Stimulated activated effector memory CD8-positive, alpha-beta T cell treated with anti-CD3 and anti-CD28 coated beads, Interleukin-12 subunit alpha, Interleukin-12 subunit beta, amount 100 ng/mL, for 72 hours (primary cell): ENCODE measurements at places on chromosomes 7 and 10.

GRCh38 chr10:49288341-49289065 lies 10.5 kb upstream of the C10orf71 start:
- no peak for DNase-seq

GRCh38 chr7:108094346-108094745 lies 35.8 kb downstream of the LAMB4 start:
- DNase-seq: no peak

GRCh38 chr7:13742126-13742525 lies 247.3 kb downstream of the ETV1 start:
- no peak for DNase-seq

DNA sequence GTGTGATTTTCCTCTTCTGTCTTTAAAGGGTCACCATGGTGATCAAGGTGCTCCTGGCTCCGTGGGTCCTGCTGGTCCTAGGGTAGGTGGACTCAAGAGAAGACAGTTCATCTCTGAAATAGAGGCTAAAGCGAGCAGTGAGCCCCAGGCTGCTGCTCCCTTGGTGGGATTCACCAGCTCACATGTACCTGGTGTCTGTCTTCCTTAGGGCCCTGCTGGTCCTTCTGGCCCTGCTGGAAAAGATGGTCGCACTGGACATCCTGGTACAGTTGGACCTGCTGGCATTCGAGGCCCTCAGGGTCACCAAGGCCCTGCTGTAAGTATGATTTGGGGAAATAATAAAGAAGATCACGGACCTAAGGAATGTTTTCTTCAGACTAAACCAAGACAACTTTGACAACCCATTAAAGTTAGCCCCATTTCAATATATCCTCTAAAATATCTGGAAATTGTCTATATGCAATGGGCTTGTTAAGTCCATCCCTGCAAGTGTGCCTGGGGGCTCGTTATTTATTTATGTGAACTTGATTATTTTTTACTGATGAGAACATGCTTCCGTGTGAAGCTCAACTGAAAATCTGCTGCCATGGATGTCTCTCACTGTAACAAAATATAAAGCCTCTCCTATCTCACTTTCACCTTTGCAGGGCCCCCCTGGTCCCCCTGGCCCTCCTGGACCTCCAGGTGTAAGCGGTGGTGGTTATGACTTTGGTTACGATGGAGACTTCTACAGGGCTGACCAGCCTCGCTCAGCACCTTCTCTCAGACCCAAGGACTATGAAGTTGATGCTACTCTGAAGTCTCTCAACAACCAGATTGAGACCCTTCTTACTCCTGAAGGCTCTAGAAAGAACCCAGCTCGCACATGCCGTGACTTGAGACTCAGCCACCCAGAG lies 32.5 kb downstream of the COL1A2 start:
- DNase-seq: no peak

GRCh38 chr10:18155321-18155720 lies 15.1 kb downstream of the CACNB2 start:
- no peak for DNase-seq

DNA sequence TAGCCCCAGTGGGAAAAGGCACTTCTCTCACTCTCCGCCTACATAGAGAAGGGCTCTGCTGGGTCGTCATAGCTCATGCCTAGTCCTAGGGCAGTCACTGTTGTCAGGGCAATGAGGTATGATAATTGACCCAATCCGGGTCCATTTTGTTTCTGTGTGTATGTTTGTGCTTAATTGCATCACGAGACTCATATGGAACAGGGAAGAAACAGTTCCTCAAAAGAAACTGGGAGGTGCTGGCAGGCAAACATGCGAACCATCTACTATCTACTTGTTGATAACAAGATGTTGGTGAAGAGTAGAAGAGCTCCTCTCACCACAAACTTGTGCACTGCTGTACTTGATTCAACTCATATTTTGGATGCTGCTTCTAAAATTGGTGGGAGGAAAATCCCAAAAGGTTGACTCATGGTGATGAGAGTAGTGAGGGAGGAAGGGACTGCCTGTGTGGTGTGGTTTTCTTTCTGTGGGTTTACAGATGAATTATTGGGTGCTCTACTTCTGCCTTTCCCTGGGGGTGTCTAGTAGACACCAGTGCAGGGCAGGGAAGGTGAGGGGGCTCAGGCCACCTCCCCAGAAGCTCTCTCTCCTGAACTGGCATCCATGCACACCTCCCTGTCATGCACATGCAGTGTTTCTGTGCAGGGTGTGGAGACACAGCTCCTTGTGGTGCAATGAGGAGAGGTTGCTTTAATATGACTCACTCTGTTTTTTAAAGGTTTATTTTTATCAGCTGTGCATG lies 29.4 kb downstream of the LSMEM1 start:
- DNase-seq: peak; percentile 53

DNA sequence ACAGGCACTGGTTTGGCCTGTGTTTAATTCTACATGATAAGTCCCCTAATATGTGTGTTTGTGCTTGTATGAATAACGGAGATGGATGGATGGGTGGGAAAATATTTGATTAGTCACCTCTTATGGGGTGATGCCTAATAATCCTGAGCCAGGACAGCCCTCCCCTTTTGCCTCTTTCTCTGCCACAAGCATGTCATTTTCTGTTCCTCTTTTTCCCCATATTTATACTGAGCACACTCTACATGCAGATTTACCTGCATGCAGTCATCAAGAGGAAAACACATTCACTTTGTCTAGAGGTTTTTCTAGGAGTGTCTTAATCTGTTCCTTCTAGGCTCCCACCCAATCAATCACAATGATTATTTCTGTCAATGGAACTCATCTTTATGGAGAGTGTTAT lies 111.6 kb upstream of the TBX20 start:
- no peak for DNase-seq

DNA sequence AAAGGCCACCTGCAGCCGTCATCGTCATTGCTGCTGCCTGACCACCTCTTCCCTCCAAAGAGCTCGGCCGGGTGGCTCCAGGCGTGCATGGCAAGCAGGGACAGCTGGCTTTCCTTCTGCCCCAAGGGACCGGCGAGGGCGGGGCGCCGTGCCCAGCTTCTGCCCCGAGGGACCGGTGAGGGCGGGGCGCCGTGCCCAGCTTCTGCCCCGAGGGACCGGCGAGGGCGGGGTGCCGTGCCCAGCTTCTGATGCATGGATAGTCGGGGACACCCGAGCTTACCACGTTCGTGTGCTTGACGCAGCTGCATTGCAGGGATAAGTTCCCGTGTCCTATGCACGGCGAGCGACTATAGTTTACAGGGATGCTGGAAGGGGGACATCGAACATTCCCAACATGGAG lies 27.0 kb downstream of the CFAP46 start:
- no peak for DNase-seq

DNA sequence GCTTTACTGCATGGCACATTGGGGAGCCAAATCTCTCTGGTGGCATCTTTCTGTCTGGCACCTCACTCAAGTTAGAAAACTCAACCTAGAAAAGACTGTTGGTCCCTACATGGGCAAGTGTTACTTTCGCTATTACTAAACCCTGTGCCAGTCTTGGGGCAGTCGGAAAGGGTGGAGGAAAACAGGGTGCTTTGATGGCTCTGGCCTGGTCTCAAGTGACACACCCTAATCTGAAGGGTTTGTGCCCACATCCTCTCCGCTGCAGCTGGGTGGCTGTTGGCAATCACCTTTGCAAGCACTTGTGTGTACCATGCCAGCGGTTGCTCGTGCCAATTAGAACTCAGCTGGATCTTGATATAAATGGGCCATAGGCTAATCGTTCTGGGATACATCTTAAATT lies 159.8 kb upstream of the ITGB1 start:
- DNase-seq: peak; percentile 63

- no peak for DNase-seq
Observed at GRCh38 chr7:31687024-31687748, at the start of gene PPP1R17. PPP1R17 (plus strand) TSS chr7:31687215; CDS start chr7:31692442, 5,227 bp downstream.

GRCh38 chr7:877312-878232 lies 1.2 kb downstream of the GET4 start:
- DNase-seq: no peak

DNA sequence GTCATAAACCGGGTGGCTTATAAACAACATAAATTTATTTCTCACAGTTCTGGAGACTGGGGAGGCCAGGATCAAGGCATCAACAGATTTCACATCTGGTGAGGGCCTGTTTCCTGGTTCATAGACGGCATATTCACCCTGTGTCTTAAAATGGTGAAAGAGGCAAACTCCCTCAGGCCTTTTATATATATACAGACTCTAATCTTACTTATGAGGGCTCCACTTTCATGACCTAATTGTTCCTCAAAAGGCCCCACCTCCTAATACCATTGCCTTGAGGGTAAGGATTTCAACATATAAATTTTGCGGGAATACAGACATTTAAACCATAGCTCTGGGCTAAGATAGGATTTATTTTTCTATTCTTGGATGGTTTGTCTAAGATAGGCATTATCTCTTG lies 187.2 kb downstream of the PPP1R3A start:
- no peak for DNase-seq

GRCh38 chr7:45136106-45137060 lies 21.2 kb upstream of the RAMP3 start:
- DNase-seq: peak; percentile 31

DNA sequence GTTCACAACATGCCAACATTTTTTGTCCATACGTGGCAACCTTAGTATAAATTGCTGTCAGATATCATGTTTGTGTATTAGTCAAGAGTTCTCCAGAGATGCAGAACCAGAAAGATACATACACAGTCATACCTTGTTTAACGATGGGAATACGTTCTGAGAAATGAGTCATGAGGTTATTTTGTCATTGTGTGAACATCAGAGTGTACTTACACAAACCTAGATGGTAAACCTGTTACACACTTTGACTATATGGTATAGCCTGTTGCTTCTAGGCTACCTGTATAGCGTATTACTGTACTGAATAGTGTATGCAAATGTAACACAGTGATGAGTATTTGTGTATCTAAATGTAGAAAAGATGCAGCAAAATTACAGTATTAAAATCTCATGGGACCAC lies 22.3 kb downstream of the ZNF518A start:
- DNase-seq: no peak

- no peak for DNase-seq
Observed at GRCh38 chr10:131899116-131899690, 1.6 kb upstream of the PPP2R2D start.

GRCh38 chr10:132101529-132101928 lies 35.8 kb downstream of the JAKMIP3 start:
- DNase-seq: no peak

GRCh38 chr10:56095506-56096225 lies 265.4 kb downstream of the ZWINT start:
- no peak for DNase-seq

GRCh38 chr7:152402384-152403250 lies 33.2 kb downstream of the KMT2C start:
- DNase-seq: no peak

DNA sequence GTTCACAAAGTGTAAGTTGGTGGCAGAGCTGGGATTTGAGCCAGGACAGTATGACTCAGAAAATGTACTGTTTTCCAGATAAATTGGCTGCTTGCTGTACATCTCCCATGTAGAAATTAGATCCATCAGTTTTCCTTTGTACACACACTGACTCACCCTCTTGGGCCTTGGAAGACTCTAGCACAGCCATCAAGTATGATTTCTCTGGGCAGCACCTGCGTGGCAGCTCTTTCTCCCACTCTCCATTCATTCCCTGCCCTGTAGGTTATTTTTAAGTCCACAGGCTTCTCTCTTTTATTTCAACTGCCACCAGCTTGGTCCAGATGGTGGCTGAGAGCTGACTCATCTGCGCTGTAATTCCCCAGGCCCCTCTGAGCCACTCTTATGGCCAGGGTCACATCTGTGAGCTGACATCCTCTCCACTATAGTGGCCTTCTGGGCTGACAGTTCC lies 28.3 kb upstream of the SDK1 start:
- DNase-seq: no peak

GRCh38 chr7:18224138-18224537 lies 196.5 kb upstream of the PRPS1L1 start:
- no peak for DNase-seq

DNA sequence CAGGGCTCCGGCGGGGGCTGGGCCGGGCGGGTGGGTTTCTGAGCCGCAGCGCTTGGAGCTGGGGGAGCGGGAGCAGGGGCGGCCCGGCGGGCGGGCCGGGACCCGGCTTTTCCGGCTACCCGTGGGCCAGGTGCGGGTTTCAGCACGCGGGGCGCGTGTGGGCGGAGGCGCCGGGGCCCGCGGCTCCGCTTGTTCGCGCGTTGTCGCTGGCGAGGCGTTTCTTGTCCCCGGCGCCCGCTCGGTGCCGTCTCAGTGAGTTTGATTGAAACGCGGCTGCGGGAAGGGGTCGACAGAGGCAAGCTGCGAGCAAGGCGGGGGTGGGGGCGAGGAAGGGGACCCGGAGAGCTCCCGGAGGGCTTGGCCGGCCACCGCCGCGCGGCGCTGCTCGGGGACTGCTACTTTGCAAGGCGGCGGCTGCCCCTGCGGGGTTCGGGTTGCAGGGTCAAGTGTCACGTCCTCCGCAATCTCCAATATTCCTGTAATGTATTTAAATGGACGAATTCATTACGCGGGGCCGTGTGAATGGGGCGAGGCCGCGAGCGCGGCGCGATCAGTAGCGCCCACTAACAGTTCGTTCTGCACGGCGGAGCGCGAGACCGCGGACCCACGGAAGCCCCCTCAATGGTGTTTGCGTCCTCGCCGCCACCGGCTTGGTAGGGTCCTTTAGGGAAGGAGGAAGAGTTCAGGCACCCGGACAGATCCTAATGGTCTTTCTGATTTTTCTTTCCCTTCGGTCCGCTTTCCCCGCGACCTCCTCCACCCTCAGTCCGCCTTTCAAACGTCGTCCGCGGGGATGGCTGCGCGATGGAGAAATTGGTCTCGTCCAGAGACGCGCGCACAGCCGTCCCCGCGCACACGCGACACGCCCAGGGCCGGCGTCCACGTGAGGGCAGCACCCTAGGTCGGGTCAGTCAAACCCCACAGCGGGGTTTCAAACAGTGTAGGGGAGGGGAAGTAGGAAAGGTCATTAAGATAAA lies 76.9 kb downstream of the INSIG1 start:
- DNase-seq: no peak

DNA sequence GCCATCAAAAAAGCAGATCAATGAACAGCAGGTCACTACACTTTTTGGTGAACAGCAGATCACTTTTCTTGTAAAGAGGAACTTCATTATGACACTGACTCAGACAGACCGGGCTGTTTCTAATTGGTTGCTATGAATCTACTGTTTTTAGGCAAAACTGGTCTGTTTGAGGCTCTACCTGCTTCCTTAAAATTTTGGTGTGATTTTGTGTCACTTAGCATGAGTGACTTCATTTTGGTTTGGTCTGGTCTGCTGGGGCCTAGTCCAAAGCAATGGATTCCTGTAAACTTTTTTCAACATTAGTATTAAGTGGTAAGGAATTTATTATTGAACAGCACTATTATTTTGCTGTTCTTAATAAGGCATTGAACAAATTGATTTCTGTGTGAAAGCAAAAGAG lies 41.8 kb upstream of the C10orf71 start:
- DNase-seq: no peak

- DNase-seq: no peak
Observed at GRCh38 chr7:81433692-81434331, 336.0 kb downstream of the HGF start.

DNA sequence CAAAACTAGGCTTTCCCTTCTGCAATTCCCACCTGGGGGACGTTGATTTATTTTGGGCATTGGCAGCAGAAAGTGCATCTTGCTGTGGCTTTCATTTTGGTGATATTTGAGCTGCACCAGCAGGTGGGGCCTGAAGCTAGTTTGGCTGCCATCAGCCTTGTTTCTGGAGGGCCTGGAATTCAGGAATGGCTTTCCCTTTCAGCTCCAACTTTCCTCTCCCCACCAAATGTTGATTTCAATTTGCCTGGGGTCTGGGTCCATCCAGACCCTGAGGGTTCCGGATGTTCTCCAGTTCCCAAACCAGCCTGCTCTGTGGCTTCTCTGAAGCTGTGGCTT lies 640.4 kb downstream of the TYW1 start:
- DNase-seq: no peak
